ENCODE measurements at places on chromosomes 6 and 20.

DNA sequence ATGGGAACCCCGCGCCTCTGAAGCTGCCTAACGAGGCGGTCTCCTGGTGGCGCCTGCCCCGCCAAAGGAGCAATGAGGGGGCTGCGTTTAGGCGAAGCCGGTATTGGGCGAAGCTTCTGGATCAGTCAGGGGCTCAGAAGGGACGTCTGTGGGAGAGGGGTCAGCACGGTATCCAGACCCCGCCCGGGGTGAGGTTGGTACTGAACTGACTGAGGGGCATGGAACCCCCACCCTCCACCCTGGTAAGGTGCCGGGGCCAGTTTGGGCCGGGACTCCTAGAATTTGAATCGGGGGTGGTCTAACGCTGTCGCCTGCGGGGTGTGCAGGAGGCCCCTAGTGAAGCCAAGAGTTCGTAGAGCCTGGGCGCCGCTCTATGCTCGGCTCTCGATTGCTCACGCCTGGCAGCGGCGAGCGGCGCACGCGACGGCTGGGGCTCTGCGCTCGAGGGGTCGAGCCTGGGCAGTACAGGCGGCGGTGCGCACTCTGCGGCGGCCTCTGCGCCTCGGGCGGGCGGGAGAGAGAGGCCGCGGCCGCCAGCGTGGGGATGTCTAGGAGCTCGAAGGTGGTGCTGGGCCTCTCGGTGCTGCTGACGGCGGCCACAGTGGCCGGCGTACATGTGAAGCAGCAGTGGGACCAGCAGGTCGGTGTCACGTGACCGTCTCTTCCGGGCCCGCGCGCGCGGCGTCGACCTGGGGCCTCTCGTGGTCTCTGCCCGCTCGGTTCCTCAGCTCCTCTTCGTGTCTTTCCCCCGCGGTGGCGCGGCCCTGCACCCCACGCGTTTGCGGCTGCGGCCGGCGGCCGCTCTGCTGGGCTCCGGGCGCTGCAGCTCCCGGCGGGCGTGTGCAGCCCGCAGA, at the start of the genes KAT14 and PET117:
TSS of gene KAT14 (plus strand) at position 452 of the 854 bp plus-strand sequence. CDS start 4,798 bp downstream, outside the sequence.
TSS of gene PET117 (plus strand) at position 452 of the 854 bp plus-strand sequence. CDS start at position 545, 93 bp downstream.
- peak; percentile 90 for DNase-seq

DNA sequence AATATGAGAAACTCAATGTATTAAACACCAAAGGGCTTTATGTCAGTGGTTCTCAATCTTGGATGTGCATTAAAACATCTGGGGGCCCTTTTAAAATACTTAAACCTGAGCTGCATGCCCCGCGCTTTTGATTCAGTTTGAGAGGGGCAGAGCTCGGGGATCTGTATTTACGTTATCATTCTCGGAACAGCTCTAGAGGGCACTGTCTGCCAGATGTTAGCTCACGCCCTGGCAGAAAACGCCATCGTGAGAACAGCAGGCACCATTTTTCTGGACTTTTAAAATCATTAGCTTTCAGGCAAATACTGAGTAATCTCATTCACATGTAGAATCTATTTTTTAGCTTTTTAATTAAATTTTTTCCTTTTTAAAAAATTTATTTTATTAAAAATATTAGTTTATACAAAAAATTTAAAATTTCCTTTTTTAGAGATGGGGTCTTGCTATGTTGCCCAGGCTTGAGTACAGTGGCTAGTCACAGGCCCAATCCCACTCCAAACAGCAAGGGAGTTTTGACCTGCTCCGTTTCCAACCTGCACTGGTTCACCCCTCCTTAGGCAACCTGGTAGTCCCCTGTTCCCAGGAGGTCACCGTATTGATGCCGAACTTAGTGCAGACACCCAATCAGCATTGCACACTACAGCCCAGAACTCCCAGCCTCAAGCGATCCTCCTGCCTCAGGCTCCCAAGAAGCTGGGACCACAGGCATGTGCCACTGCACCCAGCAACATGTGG, 30.0 kb upstream of the ZNF133 start:
- DNase-seq, result peak; percentile 2

DNA sequence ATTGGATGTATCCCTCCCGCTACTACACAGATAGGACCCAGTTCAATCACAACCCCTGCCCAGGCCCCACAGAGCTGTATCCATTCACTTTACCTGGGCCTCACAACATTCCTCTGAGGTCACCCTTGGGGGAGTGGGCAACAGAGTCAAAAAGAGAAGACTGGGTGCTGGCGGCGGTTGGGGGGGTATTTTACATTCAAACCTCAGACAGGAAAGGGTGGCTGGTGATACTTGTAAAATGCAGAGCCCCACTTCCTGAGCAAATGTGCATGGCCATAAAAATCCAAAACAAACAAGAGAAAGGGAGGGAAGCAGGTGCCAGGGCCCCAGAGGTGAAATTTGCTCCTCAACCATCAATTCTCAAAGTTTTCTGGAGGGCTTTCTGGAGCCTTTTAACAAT, 3.5 kb downstream of the LRFN2 start:
- DNase-seq, result no peak

DNA sequence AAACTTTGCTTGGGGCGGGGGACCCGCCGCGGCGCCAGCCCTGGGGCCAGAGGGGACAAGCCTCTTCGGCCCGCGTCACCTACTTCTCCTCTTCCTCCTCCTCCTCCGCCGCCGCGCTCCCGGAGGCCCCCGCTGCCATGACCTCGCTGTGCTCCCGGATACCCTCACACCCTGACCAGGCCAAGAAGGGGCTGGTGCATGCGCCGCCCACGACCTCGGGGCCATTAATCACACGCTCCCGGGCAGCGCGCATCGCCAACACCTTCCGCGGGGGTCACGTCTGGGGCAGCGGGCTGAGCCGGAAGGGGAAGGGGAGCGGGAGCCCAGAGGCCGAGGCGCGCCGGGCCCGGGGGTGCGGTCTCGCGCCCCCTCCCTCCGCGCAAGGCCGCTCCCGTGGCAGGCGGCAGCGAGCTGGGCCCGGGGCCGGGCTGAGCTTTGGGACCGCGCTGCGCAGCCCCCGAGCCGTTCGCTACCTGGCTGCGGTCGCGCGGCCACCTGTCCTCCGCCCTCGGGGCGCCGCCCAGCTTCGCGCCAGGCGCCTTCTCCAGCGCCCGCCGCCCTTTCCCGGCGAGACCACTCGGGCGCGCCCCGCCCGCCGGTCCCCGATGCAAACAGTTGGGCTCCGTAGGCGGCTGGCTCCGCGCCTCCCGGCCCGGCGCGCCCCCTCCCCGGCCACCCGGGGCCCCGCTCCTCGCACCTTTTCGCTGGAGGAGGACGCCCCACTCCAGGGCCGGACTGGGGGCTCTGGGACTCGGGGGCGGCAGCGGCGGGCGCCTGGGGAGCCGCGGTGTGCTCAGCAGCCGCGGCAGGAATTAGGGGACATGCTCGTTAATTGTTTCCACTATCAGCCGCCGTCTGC, 575 bp upstream of the CNR1 start:
- no peak for DNase-seq

- no peak for DNase-seq
These were observed 14.1 kb downstream of the CD93 start for GRCh38 chr20:23071996-23072395.

- DNase-seq, result peak; percentile 12
These were observed at the start of gene NOL4L for GRCh38 chr20:32585011-32585585. Gene NOL4L, minus strand, starts transcription at chr20:32585333. Its CDS starts 443 bp downstream, at chr20:32584890.

GRCh38 chr6:7907159-7907558, 3.4 kb downstream of the TXNDC5 start:
- no peak for DNase-seq

DNA sequence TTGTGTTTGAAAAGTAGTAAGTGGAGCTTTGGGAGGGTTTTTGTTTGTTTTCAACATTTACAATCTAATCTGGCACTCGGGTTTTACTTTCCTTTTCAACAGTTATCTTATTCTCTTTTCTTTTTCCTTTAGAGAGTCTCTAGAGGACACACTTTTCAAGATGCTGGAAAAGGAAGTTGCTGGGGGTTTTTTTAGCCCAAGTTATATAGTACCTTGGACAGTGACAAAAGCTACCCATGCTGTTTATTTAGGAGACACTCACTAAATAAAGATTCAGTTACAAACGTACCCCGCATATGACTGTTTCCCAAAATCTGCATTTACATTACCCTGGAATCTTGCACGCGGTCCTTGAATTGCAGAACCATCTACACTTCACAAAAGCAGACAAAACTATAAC, 78.8 kb downstream of the MAP7 start:
- DNase-seq, result no peak

- DNase-seq, result no peak
These were observed 238.6 kb upstream of the PREP start for GRCh38 chr6:105641504-105641903.

DNA sequence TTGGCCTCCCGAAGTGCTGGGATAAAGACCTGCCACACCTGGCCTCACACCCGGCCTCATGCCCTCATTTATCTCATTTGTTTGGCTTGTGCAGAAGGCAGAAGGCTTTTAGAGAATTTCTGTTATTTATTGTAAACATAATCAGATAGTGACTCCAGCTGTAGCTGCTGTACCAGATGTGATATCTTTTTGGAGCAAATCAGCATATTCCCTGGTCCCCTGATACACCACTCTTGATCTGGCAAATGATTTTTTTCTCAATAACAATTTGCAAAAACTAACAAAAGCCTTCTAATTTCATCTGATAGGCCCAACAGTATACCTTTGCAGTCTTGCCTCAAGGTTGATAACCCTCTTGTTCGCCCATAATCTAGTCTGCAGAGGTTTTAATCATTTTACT, 26.5 kb upstream of the TULP1 start:
- no peak for DNase-seq

- DNase-seq, result peak; percentile 1
These were observed 6.8 kb downstream of the PROKR2 start for GRCh38 chr20:5309971-5310370.

DNA sequence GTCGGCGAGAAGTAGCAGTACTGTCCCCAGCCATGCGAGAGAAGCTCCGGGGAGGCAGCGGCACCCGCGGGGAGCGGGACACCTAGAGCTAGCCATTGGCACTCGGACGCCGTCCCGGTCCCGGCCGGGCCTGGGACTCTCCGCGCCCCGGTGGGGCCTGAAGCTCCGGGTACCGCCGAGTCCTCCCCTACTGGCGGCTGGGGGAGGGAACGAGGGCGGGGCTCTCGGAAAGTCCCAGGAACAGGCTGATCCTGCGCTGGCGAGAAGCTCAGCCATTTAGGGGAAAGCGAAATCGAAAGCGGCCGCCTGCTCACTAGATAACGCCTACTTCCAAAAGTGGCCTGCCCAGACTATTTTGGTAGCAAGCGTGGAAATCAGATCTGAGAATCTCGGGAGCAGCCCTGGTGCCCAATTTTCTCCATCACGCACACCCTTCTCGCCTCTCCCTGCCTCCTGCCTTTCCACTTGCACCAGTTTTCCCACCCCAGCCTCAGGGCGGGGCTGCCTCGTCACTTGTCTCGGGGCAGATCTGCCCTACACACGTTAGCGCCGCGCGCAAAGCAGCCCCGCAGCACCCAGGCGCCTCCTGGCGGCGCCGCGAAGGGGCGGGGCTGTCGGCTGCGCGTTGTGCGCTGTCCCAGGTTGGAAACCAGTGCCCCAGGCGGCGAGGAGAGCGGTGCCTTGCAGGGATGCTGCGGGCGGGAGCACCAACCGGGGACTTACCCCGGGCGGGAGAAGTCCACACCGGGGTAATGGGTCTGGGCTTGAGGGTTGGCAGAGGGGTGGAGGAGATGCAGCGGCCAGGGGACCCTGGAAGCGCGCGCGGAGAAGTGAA, at the start of the genes PSMB9 and TAP1:
TSS of gene PSMB9 (plus strand) at position 652 of the 835 bp plus-strand sequence. CDS start at position 690, 38 bp downstream.
TSS of gene TAP1 (minus strand) at position 164 of the 835 bp plus-strand sequence. CDS start at position 96, 68 bp downstream.
- DNase-seq, result peak; percentile 87

- peak; percentile 20 for DNase-seq
These were observed 252.8 kb downstream of the TMEM242 start for GRCh38 chr6:157070403-157071107.

GRCh38 chr20:57676589-57677583, 32.9 kb downstream of the PMEPA1 start:
- no peak for DNase-seq

DNA sequence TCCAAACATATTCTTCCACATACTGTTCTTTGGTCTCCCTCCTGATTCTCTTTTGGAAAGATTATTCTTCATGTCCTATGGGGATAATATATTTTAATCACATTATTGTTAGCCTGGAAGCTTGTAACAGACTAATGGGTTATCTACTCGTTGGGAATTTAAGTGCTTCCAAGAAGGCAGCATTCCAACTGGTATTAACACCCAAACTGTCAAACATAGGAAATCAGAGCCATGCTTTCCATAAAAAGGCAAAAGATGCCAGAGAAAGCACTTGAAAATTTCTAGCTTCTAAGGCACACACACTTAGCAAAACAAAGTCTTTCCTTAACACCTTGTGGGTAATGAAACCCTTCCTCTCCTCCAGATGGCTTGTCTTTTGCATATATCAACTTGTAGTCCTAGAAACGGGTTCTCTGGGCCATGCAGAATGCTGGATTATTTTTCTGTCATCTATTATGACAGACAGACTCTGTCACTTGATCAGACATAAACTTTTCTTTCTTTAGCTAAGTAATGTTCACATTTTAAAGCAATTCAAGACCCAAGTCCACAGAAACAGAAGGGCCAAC, 41.5 kb downstream of the B4GALT5 start:
- no peak for DNase-seq

DNA sequence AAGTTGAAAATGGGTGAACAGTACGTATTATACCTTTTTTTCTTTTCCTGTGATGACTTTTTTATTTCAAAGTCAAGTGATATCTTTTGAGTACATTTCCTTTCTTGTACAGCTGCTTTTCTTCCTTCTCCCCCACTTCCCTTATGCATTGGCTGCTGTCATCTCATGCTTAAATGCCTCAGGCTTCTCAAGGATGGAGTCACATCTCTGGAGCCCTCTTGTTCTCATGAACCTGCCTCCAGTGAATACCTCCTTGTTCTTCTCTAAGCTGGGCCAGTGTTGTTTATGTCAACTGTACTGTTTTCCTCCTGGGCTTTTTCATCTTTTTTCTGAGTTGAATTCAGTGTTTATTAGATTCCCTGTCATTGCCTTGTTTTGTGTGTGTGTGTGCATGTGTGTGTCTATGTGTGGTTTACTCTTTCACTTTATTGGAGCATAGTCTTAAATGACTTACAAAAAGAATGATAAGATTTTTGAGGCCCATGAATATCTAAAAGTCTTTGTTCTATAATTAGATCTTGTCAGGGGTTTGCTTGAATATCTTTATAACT, 23.6 kb downstream of the STXBP5 start:
- no peak for DNase-seq

DNA sequence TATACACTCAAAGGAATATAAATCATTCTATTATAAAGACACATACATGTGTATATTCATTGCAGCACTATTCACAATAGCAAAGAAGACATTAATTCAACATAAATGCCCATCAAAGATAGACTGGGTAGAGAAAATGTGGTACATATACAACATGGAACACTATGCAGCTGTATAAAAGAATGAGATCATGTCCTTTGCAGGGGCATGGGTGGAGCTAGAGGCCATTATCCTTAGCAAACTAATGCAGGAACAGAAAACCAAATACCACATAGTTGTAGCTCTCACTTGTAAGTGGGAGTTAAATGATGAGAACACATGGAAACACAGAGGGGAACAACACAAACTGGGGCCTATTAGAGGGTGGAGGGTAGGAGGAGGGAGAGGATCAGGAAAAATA, 121.0 kb upstream of the LOC128125822 start:
- no peak for DNase-seq

GRCh38 chr6:89582669-89583325, 55.8 kb downstream of the LYRM2 start:
- DNase-seq, result no peak

Data from amniotic epithelial cell (primary cell).